ENCODE measurements at places on chromosomes 3 and 15.

DNA sequence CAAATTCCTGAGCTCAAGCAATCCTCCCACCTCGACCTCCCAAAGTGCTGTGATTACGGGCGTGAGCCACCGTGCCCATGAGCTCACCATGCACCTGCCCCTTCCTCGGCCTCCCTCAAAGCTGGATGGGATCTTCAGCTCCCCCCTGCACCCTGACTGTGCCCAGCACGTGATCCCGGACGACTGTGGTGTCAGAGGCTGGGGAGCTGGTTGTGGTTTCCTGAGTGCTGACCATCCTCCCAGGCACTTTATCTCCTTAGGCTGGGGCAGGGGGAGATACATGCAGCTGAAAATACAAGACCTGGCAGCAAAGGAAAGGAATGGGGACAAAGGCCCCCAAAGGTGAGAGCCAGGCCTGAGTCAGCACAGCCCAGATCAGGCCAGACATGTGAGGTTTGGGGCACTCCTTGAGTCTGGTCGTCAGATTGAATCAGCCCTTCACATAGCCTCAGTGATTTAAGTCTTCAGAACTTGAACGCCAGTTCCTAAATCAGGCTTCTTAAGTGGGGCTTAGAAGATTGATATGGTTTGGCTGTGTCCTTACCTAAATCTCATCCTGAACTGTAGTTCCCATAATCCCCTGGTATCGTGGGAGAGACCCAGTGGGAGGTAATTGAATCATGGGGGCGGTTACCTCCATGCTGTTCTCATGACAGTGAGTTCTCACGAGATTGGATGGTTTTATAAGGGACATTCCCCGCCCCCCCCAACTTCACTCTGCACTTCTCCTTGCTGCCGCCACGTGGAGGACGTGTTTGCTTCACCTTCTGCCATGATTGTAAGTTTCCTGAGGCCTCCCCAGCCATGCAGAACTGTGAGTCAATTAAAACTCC lies 35.8 kb downstream of the PRKCD start:
- DNase-seq = peak; percentile 83

DNA sequence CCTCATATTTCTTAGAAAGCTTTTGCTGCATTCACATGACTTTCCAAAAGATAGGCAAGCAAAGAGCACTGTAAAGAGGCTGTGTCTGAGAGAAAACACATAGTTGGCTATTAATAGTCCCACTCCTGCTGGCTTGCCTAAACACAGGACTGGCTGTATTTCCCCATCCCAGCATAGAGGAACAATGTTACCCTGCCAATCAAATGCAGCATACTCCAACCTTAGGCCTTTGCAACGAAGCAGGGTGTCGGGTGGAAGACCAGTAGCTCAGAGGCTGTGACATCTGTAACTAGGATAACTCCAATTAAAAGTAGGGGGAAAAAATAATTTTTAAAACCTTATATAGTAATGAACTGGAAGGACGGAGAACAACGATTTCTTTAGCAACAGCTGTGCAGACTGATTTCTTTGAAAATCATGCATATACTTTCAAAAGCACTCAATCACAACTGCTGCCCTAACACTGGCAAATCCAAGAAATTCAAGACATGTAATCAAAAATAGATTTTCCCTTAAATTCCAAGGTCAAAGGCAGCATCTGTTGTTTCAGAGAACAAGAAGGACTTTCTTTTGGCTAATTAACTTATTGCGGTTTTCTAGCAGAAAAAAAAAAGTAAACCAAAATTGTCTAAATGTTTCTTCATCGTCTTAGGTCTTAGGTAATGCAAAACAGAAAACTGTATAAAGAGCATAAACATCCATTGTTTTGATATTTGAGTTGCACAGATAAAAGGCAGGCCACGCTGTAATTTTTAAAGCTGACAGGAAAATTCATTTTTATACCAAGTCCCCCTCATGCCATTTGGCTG lies 139.3 kb downstream of the TNIK start:
- peak; percentile 83 for DNase-seq

- DNase-seq = no peak
These were observed 172.6 kb downstream of the GOLGA6L6 start for GRCh38 chr15:20368974-20369373.

- no peak for DNase-seq
These were observed 347.2 kb upstream of the TPRG1 start for GRCh38 chr3:188824566-188824965.

- DNase-seq = no peak
These were observed 3.1 kb downstream of the ABHD14B start for GRCh38 chr3:51970606-51971300.

GRCh38 chr3:18527691-18528090 lies 102.6 kb upstream of the SATB1 start:
- no peak for DNase-seq

GRCh38 chr3:79515072-79515471 lies 252.7 kb downstream of the ROBO1 start:
- peak; percentile 15 for DNase-seq

DNA sequence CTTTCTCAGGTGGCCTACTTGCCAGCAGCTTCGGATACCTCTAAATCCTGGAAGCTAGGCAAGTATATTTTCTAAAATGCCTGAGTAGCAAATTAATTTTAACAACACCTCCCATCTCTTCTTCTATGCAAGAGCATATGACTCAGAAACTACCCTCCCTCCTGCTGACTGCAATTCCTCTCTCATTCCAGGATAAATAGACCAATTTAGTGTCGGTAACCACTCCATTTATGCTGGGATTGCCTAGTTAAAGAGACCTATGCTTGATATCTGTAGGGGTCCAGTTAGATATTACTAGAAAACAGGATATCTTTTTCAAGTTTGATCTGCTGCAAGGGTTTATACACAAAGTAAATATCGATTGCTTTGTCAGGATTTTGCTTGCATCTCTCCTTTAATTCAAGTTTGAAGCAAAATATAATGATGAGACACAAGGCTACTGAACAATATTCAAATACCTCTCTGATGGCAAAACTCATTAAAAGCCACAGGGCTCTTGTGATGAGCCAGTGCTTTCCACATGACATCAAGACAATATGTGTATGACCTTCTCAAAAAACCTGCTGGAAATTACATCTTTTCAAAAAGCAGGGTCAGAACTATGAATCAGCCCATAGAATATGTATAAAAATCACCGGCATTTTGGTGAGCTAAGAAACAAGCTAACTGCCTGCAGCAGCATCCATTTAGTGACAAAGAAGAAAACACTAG lies 491.6 kb upstream of the NECTIN3 start:
- DNase-seq = peak; percentile 76

- DNase-seq = peak; percentile 5
These were observed 6.9 kb upstream of the CFAP20DC start for GRCh38 chr3:59056706-59057105.
